LHCN-M2 (cell line): ENCODE measurements at places on chromosomes 16 and 17. TPM values are rescaled to one million over a fixed set of nuclear protein-coding genes. Genes with fewer than 3 reads are reported as not detected.

The CACNG3 gene
- not detected in 2 replicates for total RNA-seq

The TBC1D3K gene
- total RNA-seq: not detected in 2 replicates

GRCh38 chr16:29791845-29792807, 1.6 kb downstream of the KIF22 start:
- DNase-seq: no peak

GRCh38 chr16:50553182-50553710, 5.0 kb downstream of the NKD1 start:
- no peak for DNase-seq

The HOXB7 gene
- 26.9 and 37.3 TPM in 2 replicates for total RNA-seq

DNA sequence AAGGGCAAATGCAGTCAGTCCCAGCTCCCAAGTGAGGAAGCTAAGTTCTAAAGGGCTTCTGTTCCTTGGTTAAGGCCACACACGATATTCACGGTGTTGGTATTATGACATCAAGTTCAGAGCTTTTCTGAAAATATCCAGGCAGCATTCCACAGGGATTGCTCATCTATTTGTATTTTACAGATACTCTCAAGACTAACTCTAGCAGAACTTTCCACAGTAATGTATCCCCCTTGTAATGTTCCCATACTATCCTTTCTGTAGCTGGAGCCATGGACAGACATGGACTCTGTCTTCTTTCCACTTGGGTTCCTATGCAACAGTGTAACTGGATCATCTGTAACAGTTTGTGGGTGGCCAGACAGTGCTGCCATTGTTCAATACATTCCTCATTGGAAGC, 13.5 kb downstream of the SDR42E1 start:
- peak; percentile 83 for DNase-seq

DNA sequence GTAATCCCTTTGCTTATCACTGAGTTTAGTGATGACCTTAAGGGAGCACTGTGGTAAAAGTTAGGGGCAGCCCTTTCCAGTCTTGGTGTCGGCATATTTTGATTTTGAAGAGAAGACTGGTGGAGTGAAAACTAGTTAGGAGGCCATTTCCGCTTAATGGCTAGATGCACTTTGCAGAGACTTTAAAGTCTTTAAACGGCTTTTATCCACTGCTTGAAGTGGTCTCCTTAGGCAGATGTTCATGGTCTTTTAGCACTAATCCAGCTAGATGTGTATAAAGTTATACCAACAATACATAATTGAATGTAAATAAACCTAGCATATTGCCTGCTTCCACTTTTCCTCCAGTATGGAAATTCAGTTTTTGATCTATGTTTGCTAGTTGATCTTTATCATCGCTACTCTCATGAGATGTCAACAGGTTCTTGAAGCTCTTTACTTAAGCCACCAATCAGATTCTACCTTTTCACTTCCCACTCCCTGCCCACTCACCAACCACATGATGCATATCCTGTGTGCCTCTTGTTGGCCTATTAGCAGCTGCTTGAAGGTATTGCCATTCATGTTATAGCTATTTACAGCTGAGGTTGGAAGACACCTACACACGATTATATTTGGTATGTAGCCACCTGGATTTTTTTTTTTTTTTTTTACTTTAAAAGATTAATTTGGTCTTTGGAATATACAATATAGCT, 132.0 kb downstream of the NLK start:
- peak; percentile 5 for DNase-seq

GRCh38 chr16:75575958-75576357, 9.8 kb downstream of the GABARAPL2 start:
- no peak for DNase-seq

- no peak for DNase-seq
Observed at GRCh38 chr17:48530887-48531272, at the start of gene HOXB1. HOXB1 (minus strand) TSS chr17:48531011; CDS start chr17:48530904, 107 bp downstream.

The IRF8 gene
- not detected in 2 replicates for total RNA-seq

- peak; percentile 86 for DNase-seq
Observed at GRCh38 chr16:28193530-28194423, 18.0 kb downstream of the XPO6 start.

DNA sequence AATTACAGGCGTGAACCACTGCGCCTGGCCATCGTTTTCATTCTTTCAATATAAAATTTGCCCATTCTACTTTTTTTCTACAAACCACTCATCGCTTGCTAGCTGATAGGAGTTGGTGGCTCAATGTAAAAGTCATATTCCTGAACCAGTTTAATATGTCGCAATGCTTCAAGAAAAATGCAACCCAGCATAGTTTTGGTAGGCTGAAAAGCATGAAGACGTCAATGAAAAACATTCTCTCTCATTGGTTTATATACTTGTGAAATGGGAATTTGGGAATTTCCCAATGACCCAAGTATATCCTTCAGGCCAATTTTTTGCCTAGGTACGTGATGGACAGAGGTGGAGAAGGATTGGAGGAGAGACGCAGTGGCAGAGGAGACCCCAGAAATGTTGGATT, 26.9 kb downstream of the USP43 start:
- no peak for DNase-seq

- peak; percentile 90 for DNase-seq
Observed at GRCh38 chr16:22685459-22685830, 128.5 kb upstream of the HS3ST2 start.

- no peak for DNase-seq
Observed at GRCh38 chr17:47945080-47945479, 3.7 kb downstream of the PNPO start.

DNA sequence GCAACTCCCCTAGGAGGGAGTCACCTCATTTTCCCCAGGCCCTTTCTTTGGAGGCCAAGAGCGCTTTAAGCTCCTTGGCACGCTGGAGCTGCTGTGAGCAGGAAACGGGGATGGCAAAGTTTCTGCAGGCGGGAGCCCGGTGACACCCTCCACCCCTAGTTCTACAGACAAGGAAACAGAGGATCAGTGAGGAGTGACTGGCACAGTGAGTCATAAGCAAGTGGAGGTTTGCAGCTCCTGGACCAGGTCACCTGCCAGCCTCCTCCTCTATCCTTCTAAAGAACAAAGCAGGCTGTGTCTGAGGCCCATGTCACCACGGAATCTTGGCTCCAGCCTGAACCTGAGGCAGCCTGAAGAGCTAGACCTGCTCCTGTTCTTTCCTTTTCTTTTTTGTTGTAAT, 141.9 kb downstream of the TMEM132E start:
- no peak for DNase-seq

DNA sequence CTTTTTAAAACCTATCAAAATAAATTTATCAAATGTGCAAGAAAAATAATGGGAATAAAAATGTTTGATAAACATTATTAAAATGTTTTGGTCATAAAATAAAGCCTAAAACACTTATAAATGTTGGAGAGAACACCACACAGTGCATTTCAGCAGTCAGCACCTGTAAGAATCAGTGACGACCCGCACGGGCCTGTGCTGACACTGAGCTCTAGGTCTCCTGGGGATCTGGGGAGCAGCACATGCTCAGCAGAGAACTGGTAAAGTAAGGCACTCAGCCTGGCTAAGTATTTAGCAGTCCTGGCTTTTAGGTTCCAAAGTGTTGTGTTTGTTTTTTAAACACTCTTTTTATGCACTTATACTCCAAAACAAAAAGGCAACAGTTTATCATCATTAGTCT, 46.9 kb downstream of the HELZ start:
- DNase-seq: no peak

The MSLN gene
- total RNA-seq: not detected in 2 replicates

The SYCE1L gene
- total RNA-seq: 0.40 and 0.45 TPM in 2 replicates

DNA sequence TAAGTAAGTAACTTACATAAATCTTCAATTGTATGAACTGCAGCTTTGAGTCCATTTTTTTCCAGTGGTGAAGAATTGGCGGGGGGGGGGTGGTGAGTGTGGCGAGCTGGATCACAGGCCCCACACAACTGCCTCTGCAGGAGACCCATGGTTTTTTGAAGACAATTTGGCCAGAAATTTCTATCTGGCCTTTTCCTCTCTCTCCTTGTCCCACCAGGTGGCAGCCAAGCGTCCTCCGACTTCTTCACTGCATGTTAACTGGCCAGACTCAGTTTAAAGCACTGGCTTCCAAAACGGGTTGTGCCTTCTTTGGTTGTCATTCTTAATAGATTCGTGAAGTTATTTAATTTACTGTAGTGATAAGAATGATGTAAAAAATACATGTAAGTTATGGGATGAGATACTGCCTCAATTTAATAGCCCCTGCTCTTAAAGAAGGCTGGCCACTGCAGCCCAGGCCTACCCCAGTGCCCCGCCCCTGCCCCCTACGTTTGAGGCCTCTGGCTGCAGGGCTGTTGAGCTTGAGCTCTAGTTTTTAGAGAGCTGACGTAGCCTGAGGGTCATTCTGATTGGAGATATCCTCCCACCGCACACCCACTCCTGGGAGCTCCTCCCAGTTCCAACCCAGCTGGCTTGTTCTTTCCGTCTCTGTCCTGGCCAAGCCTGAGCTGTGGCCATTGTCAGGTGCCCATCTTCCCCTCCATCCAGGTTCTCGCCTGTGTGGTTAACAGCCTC, 36.4 kb downstream of the AKAP1 start:
- peak; percentile 35 for DNase-seq

The GPR139 gene
- not detected in 2 replicates for total RNA-seq

The JPT1 gene
- 281 and 311 TPM in 2 replicates for total RNA-seq

DNA sequence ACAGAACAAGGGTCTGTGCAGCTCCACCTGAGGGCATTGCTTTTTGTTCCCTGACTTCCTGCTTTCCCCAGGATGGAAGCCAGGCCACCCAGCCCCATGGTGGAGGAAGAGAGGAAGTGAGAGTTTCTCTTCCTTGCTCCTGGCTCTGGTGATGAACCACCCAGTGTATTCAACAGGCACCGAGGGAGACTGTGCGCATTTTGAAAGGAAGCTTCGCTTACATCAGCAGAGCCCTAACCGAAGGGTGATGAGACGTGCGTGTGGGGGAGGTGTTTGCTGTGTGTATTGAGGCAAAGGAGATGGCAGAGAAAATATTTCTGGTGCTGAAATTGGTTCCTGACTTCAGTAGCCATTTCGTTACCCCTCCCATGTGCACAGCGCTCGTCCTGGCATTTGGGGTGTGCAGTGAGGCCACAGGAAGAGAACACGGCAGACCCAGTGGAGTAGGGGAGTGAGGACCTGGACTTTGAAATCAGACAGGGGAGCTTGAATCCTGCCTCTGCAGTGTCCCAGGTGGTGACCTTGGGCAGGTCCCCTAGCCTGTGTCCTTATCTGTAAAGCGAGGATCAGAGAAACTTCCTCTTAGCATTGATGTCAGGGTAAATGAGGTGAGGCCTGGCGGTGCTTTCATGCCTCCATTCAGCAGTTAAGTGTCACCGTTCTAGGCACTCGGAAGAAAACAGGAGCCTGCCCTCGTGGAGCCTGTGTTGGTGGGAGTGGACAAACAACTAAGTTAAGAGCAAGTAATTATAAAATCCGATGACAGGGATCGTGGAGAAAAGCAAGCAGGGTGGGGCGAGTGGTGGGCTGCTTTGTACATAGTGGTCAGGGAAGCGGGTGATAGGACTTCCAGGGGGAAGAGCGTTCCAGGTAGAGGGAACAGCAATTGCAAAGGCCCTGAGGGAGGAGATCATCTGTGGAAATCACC, 7.4 kb downstream of the CMIP start:
- no peak for DNase-seq

GRCh38 chr17:32586666-32587065, 99.9 kb downstream of the CDK5R1 start:
- peak; percentile 40 for DNase-seq

The FOXN1 gene
- not detected in 2 replicates for total RNA-seq

The ZSCAN10 gene
- not detected in 2 replicates for total RNA-seq

The HSPB9 gene
- not detected in 2 replicates for total RNA-seq

The ZDHHC1 gene
- 9.9 and 13.5 TPM in 2 replicates for total RNA-seq

- no peak for DNase-seq
Observed at GRCh38 chr16:18782697-18783429, 7.3 kb downstream of the RPS15A start.

DNA sequence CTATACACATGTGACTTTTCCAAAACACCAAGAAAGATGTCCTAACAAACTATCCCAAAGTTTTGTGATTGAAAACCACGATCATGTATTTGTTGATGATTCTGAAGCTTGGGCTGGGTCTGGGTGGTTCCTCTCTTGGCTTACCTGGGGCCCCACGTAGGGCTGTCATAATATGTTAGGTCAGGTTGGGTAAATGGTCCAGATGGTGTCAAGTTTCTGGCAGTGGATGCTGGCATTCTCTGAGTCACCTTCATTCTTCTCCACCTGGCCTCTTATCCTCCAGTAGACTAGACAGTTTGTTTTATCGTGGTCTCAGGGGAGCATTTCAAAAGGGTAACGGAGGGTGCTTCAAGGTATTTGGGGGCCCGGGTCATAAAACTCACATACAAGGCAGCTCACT, 39.4 kb downstream of the SYCE1L start:
- no peak for DNase-seq

The DHODH gene
- total RNA-seq: 5.3 and 7.6 TPM in 2 replicates

The ZG16B gene
- total RNA-seq: not detected in 2 replicates

- no peak for DNase-seq
Observed at GRCh38 chr16:81484908-81485624, 40.5 kb downstream of the CMIP start.

- no peak for DNase-seq
Observed at GRCh38 chr17:2387086-2388019, 13.5 kb downstream of the MNT start.

GRCh38 chr17:4898351-4898750, 985 bp upstream of the C17orf107 start:
- no peak for DNase-seq

DNA sequence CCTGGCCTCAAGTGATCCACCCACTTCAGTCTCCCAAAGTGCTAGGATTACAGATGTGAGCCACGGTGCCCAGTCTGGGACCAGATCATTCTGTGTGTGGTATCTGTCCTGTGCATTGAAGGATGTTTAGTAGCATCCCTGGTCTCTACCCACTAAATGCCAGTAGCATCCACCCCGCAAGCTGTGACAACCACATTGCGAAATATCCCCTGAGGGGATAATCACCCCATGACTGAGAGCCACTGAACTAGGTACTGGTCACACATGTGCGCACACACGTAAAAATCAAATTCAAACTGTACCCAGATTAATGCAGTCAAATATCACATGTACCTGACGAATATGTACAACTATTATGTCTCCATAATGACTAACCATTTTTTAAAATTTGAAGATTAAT, 35.8 kb downstream of the TEKT5 start:
- no peak for DNase-seq

DNA sequence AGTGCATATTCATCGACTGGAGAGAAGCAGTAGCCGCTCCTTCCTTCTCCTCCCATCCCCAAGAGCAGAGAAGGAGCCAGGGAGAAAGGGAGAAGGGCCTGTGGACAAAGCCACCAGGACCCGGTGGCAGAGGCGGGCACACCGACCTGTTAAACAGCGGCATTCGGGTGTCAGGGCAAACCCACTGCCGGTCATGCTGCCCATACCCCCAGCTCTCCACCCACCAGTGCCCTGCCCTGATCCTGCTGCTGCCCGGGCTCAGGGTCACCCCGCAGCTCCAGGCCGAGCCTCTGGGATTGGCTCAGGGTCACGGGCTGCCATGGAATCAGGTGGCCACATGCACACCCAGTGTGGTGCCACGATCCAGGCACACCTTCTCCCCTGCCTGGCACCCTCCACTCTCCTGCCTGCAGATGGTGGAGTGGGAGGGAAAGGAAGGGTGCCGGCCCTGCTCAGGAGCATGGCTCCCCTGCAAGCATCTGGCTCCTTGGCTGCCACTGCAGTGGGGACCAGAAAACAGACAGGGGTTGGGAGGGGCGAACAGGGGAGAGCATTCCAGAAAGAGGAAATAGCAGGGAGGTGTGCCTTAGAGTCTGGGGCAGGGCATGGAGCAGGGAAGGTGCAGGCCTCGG, 18.3 kb upstream of the RASD1 start:
- no peak for DNase-seq

The AGRP gene
- total RNA-seq: not detected in 2 replicates

- peak; percentile 76 for DNase-seq
Observed at GRCh38 chr16:82031116-82032084, 3.7 kb upstream of the HSD17B2 start.

- DNase-seq: peak; percentile 86
Observed at GRCh38 chr17:3890082-3890877, 2.6 kb downstream of the CAMKK1 start.

GRCh38 chr17:63973930-63974593, 1.3 kb upstream of the SCN4A start:
- peak; percentile 72 for DNase-seq

The LHX1 gene
- total RNA-seq: not detected in 2 replicates
